ENCODE measurements at places on chromosomes 3 and 15.
A peak's percentile ranks its signal among the peaks of the same experiment; 100 is the strongest.

GRCh38 chr15:25514522-25514921 is 75.7 kb upstream of the UBE3A start:
- no peak for DNase-seq

GRCh38 chr15:41291065-41291631 is 41.2 kb downstream of the OIP5 start:
- no peak for DNase-seq

- no peak for DNase-seq
These were observed 572.7 kb downstream of the UNC13C start for GRCh38 chr15:54550954-54551353.

DNA sequence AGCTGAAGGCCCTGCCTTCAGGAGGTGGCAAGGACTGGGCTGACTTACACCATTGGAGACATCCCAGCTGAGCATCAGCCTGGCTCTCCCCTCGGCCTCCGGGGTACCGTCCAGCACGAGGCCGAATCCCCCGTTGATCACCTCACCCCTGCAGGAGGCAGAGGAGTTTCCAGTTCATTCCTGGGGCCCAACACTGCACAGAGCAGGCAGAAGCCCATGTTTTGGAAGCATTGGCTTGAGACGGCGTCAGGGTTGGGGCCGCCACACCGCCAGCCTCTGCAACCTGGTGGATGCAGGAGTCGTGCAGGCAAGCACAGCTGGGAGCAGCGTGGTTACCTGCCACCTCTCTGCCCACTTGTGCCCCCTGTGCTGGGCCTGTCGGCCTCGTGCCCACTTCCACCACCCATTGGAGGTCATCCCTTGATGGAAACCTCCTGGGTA is 7.7 kb upstream of the ZXDC start:
- no peak for DNase-seq

DNA sequence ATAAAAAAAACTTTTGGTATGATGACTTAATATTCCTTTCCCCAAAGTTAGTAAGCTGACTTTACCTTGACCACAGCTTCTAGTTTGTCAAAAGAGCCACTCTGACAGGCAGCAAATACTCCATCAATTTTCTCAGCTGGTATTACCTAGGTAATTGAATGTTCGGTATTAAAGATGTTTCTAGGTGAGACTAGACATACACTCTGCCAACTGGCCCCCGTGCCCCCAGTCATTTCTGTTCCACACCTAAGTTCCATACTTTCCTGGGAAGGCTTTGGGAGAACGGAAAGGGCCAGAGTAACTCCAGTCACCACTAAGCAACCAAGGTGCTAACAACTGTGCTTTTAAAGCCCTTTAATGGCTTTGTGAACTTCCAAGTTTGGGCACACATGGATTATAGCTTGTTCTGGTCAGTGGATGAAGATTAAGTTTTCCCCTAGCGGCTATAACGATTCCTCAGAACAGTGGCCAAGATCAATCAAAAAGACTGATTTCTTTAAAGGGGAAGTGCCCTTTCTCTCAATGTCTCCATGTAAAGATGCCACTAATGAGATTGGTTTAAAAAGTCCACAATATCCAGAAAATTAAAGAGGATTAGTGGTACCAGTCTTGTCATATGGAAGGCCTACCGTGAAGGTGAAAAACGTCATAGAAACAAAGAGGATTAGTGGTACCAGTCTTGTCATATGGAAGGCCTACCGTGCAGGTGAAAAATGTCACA is 7.0 kb downstream of the EIF4A2 start:
- DNase-seq: peak; percentile 54

DNA sequence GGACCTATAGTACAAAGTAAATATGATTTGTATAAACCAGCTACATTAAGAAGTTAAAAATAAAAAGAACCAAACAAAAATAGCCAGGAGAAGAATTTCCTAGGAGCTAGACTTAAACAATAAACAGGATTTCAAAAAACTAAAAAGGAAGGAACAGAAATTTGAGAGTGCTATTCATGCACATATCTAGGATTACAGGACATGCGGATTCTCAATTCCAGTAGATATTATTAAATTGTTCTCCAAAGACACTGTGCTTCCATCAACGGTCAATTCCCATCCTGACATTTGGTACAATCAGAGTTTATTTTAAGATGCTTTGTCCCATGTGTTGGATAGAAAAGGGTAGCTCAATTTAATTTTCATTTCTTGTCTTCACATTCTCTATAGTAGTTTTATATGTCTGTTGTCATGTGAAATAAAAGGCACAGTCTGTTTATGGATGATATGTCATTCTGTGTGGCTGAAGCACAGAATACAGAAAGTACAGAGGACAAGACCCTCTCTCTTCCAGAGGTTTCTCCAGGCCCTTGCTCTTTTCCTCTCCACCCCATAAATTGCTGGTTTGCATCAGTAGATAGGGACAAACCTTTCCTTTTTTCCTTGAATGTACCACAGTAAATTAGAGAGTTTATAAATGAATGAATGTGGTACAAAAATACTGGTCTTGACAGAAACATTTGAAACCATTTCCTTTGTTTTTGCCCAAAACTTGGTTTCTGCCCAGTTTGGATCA is 3.5 kb downstream of the PLOD2 start:
- no peak for DNase-seq

DNA sequence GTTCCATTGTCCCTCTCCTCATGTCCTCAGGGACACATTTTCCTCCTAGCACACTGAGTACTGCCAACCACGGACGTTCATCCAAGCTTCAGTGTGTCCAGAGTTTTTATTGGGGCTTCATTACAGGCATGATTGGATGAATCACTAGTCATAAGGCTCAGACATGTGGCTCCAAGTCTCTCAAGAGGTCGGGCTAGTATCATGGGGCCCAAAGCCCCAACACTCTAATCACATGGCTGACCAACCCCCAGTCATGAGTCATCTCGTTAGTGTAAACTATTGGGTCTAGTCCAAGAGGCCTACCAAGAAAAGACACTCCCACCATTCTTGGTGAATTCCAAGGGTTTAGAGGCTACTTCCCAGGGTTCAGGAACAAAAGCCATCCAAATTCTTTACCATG is 4.4 kb downstream of the TERC start:
- no peak for DNase-seq

DNA sequence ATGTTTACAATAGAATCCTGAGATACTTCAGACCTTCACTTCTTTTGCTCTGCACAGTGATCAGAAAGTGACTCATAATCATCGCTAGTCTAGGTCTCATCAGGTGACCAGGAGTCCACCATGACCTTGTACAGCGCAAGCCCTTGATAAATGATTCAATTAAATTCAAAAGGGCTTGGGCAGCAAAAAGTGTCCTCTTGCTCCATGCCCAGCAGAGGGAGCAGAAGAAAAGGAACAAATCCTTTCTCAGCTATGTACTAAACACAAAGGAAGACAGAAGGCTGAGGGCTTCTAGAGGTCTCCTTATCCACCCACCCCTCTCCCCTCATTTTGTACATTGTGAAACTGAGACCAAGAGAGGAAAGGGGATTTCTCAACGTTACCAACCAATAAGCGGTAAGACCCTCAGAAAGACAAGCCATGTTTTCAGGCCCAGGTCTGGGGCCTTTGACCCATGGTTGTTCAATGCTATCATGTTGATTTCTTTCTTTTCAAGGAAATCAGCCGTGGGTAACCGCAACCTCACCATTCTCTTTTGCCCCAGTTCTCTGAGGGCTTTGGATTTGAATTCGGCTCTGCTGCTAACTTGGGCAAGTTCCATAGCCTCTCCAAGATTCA is 74.8 kb downstream of the AQP9 start:
- DNase-seq: peak; percentile 39

- DNase-seq: peak; percentile 29
These were observed 97.2 kb downstream of the TBC1D5 start for GRCh38 chr3:17645074-17645698.

GRCh38 chr3:171788546-171789351 is 21.5 kb downstream of the PLD1 start:
- DNase-seq: no peak

DNA sequence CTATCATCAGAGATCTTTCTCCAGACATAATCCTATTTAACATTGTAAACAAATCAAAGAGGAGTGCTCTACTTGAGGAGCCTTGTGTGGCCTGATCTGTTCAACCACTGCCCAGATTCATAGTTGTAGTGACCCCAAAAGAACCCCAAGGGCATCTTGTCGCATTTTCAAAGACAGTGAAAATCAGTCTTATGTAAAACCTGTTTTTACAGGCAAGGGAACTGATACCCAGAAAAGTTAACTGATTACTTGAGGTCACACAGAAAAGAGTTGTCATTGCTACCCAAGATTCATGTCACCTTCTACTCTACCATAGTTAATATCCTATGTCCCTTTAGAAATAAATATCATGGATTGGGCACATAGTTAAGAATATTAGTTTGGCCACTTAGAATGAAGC is 40.5 kb upstream of the ARPP21 start:
- no peak for DNase-seq

GRCh38 chr3:104032283-104032682 is 1334.4 kb upstream of the ALCAM start:
- DNase-seq: no peak

DNA sequence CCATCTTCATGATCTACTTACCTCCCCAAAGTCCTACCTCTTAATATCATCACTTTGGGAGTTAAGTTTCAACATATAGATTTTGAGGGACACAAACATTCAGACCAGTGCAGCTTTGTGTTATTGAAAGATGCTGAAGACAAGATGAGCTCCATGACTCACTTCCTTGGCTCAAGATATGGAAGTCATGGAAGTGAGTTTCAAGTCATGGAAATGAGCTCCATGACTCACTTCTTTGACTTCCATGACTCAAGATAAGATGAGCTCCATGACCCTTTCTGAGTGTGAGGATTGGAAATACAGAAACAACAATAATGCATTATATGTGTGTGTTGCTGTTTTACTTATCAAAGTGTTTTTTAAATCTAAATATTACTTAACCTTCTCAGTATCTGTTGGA is 170.2 kb upstream of the TPRG1 start:
- no peak for DNase-seq

GRCh38 chr15:65100442-65100841 is 14.6 kb downstream of the UBAP1L start:
- DNase-seq: no peak

GRCh38 chr3:72271216-72271615 is 486.3 kb upstream of the PROK2 start:
- no peak for DNase-seq

DNA sequence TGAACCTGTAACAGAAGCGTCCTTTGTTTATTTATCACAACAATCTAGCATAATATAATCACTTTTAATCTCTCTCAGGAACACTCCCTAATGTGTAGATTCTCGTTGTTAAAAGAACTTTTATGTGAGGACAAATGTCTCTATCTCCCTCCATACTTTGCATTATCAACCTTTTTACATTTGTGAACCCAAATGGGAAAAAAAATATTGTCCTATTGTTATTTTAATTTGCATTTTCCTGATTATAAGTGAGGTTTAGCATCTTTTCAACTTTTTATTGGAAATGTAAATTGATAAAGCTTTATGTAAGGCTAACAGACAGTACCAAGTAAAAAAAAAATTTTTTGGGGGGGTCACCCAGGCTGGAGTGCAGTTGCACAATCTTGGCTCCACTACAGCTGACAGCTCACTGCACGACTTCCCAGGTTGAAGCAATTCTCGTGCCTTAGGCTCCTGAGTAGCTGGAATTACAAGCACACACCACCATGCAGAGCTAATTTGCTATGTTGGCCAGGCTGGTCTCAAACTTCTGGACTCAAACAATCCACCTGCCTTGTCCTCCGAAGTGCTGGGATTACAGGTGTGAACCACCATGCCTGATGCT is 33.0 kb upstream of the DENND4A start:
- DNase-seq: no peak

DNA sequence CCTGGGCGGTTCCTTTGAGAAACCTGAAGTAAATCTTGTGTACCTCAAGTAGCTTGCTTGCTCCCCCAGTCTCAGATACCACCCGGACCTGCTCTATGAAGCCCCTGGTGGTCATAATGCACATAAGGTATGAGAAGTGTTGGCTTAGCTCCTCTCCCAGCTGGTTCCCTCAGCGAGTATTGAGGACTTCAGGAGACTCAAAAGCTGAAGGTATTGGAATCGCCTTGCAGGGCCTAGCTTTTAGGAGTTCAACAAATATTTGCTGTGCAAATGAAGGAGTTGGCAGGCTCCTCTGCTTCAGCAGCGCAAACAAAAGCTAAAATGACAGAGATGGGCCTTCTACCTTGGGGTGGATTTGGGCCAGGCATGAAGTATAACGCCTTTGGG is 1.7 kb downstream of the CMTM8 start:
- peak; percentile 54 for DNase-seq

DNA sequence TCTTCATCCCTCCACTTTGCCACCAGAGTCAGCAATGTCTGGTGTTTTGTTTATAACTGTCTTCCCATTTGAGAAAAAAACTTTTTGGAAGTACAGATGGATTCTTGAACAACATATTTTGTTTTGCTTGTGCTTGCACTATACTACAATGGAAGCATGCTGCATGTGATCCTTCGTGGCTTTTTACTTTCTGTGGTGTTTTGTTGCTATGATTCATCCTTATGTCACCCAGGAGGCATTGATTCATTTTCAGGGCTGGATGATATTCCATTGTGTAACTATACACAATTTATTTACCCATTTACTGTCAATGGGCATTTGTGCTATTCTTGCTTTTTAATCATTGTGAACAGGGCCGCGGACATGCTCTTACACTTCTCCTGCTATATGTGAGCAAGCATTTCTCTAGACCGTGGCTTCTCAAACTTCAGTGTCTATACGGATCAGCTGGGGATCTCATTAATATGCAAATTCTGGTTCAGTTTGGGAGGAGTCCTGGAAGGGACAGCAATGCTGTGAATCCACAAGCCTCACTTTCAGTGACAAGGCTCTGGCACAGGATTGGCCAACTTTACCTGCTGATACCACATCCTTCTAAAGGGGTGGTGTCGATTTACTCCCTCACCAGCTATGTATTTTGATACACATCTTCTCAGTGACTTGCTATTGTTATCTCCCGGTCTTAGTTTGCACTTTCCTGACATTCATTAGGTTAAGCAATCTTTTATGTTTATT is 65.9 kb downstream of the POLR2M start:
- DNase-seq: no peak

- DNase-seq: no peak
These were observed 32.0 kb downstream of the RNF168 start for GRCh38 chr3:196471551-196471950.

DNA sequence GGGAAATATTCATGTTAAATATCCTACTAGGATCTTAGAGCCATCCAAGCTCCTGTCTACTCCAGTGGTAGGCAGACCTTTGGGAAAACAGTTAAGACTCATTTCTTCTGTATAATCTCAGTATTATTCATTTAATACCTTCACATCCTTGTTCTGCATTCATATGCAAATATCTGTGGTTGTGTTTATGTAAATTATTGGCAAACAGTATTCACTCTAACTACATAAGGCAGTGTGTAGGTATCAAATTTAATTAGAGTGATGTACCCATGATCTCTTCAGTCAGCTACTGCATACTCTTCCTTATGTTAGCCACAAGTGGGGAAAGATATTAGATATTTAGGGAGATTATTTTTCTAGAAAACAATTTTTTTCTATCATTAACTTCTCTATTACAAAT is 200.8 kb upstream of the SLC2A2 start:
- no peak for DNase-seq

- DNase-seq: no peak
These were observed 1.4 kb downstream of the CNTN3 start for GRCh38 chr3:74613060-74613459.

All from MM.1S (cell line).